Stimulated activated CD4-positive, alpha-beta T cell treated with anti-CD3 and anti-CD28 coated beads, Interleukin-2, amount 100 ng/mL, for 4 hours (primary cell): ENCODE measurements at places on chromosomes 1 and 21.

GRCh38 chr1:184650177-184650866 is 104.3 kb downstream of the EDEM3 start:
- no peak for DNase-seq

DNA sequence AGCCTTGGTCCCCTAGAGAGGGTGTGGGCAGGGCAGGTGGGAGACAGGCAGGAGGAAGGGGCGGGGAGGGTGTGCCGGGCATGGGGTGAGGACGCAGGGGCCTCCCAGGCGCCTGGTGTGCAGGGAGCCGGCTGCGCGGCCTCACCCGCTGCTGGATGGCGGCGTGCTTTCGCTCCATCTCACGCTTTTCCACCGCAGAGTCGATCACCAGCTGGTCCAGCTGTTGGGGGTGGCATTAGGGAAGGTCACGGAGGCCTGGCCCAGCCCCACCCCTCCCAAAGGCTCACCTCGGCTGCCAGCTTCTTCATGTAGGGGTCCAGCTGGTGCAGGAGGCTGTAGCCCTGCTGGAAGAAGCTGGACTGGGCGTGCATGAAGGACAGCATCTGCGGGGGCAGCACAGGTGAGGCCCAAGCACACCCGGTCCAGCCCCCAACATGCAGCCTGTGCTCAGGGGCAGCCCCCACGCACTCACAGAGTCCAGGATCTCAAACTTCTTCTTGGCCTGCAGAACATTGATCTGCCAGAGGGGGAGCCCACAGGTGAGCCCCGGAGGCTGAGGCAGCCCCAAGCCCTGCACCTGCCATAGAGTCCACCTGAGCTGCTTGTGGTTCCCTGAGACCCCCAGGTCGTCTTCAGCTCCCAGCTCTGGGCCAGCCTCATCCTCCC is 7.9 kb downstream of the ACAP3 start:
- no peak for DNase-seq

GRCh38 chr1:207882692-207883091 is 28.2 kb downstream of the CD34 start:
- no peak for DNase-seq

DNA sequence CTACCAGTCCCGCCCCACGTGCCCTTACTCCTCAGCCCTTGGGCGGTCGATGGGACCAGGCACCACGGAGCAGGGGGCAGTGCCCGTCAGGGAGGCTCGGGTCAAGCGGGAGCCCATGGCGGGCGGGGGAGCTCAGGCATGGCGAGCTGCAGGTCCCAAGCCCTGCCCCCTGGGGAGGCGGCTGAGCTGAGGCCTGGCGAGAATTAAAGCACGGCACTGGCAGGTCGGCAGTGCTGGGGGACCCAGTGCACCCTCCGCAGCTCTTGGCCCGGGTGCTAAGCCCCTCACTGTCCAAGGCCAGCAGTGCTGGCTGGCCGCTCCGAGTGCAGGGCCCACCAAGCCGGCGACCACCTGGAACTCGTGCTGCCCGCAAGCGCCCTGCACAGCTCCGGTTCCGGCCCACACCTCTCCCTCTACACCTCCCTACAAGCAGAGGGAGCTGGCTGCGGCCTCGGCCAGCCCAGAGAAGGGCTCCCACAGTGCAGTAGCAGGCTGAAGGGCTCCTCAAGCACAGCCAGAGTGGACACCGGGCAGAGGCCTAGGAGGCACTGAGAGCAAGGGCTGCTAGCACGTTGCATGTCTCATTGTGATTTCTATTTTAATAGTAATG is 166.8 kb upstream of the FMN2 start:
- no peak for DNase-seq

DNA sequence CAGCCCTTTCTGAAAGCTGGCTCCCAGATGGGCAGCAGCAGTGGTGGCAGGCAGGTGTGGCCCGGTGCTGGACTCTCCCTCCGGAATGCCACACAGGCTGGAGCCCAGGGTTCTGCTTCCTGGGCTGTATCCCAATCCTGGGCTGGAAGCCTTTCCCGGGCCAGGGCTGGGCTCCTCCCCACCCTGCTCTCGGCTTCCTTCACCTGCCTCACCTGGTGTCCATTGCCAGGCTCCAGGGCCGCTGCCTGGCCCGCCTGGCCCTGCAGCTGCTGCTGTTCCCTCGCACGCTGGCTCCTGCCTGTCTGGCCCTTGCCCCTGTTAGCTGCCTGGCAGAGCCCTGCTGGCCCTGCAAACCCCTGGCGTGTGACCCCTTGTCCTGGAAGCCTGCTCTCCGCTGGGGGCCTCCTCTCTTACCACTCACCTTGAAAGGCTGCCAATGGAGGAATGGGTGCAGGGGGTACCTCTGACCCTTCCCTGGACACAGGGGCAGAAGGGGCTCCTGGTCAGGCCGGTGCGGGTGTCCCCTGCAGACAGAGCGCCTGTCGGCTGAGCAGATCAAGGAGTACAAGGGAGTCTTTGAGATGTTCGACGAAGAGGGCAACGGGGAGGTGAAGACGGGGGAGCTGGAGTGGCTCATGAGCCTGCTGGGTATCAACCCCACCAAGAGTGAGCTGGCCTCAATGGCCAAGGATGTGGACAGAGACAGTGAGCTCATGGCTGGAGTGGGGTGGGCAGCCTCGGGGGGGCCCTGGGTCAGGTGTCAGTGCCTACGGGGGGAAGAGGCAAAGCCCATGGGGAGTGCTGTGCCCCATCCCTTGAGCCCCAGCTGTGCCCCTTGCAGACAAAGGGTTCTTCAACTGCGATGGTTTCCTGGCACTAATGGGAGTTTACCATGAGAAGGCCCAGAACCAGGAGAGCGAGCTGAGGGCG is 1.1 kb downstream of the CALML6 start:
- no peak for DNase-seq

GRCh38 chr1:27567971-27568299 is 36.0 kb downstream of the AHDC1 start:
- no peak for DNase-seq

DNA sequence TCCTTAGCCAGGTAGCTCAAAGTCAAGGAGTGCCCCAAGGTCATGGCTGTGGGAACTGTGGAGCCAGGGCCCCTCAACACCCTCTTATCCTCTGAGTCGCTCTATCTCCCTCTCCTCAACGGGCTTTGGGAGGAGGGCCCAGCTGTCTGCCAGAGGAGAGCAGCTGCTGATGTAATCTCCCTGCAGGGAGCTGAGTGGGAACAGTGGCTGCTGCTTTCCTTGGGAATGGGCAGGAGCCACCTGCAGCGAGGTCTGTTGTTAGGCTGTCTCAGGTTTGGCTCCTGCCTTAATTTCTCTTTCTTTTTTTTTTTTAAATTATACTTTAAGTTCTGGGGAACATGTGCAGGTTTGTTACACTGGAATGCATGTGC is 58.8 kb upstream of the MAP1LC3C start:
- DNase-seq, result no peak
